NK-92 treated with Interleukin-12 subunit alpha and Interleukin-12 subunit beta, amount 100 ng/mL, for 24 hours (cell line): ENCODE measurements at places on chromosomes 4 and X.

DNA sequence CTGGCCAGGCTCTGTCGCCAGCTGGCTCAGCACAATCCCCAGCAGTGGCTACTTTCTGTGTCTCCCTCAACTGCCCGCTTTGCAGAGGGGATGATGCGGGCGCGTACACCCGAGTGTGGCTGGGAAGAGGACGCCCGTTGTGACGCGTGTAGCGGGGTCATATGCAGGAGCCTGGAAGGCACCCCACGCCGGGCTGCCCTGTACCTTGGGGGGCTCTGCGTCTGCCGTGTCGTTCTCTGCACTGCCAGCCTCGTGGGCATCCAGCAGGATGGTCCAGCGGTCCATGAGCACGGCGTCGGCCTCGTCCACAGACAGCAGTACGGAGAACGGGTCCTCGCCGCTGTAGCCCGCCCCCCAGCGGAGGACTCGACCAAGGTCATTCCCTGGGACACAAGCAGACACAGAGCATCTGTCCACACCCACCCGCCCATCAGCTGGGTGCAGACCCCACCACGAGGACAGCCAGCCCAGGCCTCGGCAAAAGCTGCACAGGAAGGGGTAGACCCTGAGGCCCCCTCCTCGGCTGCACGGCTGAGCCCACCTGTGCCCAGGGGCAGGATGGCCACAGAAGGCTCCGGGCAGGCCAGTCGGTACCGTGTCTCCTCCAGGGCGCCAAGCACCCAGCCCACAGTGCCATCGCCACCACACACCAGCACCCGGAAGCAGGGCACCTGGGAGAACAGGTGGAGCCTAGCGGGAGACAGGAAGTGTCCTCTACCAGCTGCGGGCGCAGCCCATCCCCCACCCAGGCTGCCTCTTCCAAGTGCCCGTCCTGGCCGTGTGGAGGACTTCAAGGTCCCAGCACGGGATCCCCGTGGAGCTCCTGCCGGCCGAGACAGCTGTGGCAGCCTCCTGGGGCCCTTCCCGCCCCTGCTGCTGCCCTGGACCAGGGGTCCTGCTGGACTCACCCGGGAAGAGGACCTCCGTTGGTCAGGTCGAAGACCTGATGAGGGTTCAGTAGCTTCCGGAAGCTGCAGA, 10.8 kb downstream of the DGKQ start:
- no peak for DNase-seq

- no peak for DNase-seq
These were observed 329.4 kb downstream of the HNRNPD start for GRCh38 chr4:82044141-82044993.

DNA sequence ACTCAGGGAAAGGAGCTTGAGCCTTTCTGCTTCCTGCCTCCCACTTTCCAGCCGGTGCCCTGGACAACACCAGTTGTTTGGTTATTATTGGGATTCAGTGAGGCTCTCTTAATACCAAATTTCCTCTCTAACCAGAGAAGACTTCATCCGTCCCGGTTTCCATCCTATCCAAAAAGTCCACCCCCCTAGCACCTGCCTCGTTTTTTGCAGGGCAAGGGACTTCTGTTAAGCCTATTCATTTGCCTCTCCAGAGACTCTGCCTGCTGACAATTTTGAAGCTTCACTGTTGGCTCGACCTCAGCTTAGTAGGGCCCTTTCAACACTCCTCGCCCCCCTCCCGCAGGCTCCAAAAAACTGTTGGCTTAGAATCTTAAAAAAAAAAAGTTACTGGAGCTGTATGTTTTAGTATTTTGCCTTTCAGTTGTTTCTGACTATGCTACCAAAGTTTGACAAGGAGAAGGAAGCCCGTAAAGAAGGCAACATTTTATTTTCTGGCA, 779 bp upstream of the PRSS12 start:
- DNase-seq, result no peak

GRCh38 chr4:101655857-101656256, 134.7 kb upstream of the BANK1 start:
- no peak for DNase-seq

- DNase-seq, result peak; percentile 29
These were observed 89.6 kb downstream of the EGF start for GRCh38 chr4:110002326-110002725.

GRCh38 chrX:1592470-1593142, 1.2 kb downstream of the AKAP17A start:
- DNase-seq, result peak; percentile 16

DNA sequence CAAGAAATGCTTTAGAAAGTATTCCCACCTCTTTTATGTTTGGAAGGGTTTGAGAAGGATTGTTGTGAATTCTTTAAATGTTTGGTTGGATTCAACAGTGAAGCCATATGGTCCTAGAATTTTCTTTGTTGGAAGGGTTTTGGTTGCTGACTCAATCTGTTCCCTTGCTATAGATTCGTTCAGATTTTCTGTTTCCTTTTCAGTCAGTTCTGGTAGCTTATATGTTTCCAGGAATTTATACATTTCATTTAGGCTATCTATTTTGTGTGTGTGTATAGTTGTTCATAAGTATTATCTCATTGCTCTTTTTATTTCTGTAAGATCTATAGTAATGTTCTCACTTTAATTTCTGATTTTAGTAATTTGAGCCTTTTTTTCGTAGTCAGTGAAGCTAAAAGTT, 114.4 kb downstream of the MSN start:
- no peak for DNase-seq
